ENCODE measurements at places on chromosomes 16 and 17.

GRCh38 chr16:69089091-69089910 lies 16.2 kb upstream of the HAS3 start:
- ATAC-seq: peak; percentile 88

DNA sequence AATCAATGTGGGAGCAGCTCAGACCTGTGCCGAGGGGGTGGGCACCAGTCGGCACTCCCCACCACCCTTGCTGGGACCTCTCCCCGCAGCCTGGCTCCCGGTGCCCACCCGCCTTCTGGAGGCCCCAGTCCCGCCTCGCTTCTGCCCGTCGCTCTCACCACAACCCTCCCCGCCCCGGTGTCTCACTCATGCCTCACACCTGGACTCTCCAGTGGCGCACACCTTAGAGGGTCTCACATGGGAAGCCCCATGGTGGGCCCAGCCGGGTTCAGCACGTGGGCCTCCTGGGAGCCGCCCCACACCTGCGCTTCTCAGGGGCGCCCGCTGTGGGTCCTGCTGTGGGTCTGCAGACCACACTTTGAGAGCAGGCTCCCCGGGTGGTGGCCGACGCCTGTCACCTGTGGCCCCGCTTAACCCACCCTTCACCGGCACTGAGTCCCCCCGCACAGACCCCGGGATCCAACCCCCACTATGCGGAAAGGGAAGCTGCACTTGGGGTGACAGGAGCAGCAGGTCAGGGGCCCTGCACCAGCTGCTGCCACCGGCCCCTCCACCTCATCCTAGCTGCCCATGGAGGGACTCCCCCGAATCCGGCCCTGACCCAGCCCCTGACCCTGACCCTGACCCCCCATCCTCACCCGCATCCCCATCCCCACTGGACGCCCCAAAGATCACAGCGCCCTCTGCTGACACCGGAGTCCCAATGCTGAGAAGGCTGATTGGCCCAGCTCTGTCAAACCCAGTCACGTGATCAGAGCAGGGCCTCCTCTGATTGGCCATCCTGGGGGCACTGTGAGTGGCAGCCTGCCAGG lies 27.4 kb upstream of the SLC38A10 start:
- peak; percentile 56 for ATAC-seq

GRCh38 chr17:42695500-42695899 lies 13.2 kb downstream of the CNTNAP1 start:
- no peak for ATAC-seq

GRCh38 chr17:42016411-42016831 lies 818 bp downstream of the DNAJC7 start:
- ATAC-seq: no peak

DNA sequence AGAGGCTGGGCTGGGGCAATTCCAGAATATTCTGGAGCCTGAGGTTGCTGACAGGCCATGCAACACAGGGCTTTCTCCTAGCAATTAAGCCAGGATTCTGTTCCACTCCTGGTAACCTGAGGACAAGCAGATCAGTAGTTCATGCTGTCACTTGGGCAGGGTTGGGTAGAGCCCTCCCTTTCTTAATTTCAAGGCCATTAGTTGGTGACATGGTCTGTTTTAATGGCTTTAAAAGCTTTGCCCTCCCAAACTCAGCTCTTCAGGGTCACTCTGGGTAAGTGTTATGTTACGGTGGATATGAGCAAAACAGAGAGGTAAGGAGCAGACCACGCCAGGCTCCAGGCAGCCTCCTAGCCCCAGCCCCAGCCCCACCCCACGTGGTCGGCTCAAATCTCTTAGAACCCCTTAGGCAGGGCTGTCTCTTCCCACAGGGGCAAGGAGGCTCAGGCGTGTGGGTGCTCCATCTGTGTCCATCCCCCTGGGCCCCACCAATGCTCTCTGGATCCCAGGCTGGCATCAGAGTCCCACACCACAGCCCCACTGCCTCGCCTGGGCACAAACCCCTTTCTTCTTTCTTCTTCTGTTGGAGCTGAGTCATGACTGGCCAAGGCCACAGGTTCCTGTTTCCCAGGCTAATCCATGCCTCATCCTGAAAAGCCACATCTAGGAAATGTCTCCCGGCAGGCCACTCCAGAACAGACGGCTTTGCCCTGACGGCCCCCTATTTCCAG lies 27.5 kb downstream of the CEP295NL start:
- no peak for ATAC-seq
